WTC11 (cell line): ENCODE measurements at places on chromosomes 7 and 10.

DNA sequence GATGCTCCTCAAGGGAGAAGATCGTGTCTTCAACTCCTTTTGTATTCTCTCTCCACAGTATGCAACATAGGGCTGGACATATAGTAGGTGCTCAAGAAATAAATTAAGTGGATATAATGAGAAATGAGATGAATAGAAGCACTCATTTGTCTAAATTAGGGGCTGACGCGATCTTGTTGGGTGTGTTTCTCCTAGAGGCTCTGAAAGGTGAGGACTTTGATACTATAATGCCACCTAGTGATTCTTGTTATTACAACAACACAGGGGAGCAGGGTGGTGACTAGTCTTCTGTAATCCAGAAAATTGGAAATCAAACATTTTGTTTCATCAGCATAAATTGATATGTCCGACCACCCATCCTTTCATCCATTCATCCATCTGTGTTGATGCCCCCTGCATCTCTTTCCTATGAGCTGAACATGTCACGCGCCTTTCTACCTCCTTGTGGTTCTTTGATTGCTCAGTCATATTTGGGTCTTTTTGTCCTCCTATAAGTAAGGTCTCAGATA is 3.5 kb upstream of the CFAP58 start:
- no peak for DNase-seq

- DNase-seq: no peak
Observed at GRCh38 chr10:30048768-30049517, 10.4 kb downstream of the JCAD start.

DNA sequence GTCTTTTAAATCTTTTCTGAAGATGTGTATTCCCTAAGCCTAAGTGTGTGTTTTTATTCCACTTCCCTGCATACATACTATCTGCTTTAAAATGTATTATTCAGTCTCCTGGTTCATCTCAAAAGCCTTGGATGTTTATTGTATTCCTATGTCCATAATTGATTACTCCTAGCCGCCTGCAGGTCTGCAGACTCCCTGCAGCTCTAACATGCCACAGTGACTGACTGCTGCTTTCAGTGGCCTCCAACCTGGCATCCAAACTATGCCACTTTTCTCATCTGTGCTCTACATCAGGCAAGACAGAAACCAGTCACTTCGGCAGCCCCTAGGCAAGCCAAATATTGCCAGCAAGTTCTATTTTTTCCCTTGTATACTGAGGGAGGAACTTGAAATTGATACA is 81.7 kb downstream of the ABCA13 start:
- no peak for DNase-seq

DNA sequence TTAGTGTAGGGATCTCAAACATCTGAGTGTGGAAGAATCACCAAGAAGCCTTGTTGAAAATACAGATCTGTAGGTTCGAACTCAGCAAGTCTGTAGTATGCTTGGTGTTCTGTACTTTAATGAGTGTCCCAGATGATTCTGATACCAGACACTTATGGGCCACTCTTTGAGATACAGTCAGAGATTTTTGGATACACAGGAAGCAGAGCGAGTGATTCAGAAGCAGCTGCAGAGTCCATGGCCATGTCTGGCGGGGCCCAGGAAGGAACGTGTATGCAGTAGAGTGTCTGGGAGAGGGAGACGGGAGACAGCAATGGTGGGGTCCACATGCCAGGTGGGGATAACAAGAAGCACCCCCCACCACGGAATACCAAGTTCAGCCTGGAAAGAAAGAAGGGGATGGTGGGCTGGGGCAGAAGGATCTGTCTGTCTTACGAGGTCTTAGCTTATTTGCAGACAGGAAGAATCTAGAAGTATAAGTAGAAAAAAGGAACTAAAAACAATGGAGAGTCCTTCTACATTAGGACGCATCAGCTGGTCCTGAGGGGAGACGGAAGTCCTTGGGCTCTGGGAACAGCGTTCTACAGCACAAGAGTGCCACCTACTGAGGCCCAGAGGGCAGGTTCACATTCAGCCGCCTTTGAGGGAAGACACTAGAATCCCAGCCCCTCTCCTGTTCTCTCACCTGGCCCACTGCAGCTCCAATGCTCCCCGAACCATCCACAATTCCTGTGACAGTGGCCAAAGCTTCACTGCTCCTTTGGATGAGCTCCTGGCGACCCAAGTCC is 55.4 kb downstream of the SLC37A3 start:
- DNase-seq: peak; percentile 60

- DNase-seq: no peak
Observed at GRCh38 chr7:143285470-143285778, 666 bp downstream of the TMEM139 start.

DNA sequence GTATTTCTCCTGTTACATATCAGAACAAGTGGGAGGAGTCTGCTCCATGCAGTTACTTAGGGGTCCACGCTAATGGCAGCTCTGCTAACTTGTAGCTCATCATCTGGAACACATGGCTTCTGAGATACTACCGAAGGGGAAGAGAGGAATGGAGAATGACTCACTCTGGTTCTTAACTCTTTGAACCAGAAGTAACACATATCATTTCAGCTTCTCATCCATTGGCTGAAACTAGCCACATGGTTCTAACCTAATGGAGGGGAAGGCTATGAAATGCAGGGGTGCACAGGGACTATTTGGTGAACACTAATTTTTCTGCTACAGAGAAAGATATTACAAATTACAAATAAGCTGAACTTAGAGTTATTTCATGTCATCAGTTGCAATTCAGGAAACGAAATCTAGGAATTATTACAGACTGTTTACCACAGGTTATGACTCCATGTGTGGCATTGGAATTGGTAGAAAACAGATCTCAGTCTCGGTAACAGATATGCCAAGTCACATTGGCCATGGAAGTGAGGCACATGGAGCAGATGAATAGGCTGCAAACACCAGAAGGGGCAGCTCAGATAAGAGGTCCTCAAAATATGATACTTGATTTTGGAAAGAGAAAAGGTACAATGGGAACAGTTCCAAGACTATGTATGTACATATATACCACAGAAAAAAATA is 9.4 kb upstream of the KAT6B start:
- DNase-seq: no peak

DNA sequence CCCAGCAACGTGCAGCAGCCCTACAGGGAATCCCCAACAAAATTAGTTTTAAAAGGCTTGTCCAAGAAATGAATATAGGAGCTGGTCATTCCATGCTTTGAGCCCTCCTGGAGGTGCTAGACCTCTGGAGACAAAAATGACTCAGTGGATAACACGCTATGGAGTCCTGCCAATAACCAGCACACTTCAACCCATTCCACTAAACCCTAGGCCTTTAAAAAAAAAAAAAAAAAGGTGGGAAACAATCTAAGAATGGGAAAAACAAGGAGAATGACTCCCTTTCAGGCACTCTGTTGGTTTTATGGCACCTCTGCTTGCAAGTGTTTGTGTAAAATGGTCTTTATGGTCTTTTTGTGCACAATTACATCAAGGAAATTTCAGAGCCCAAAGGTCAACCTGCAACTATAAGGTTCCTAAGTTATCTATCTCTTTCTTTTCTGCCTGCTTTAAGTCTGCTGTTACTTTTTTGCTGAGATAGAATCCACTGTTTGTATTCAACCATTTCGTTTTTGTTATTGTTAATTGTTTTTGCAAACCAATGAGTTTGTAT is 21.3 kb downstream of the AVL9 start:
- DNase-seq: no peak

GRCh38 chr10:69952069-69952800 is 100.4 kb upstream of the MACROH2A2 start:
- peak; percentile 1 for DNase-seq

- no peak for DNase-seq
Observed at GRCh38 chr7:81754918-81755696, 14.7 kb downstream of the HGF start.

- DNase-seq: no peak
Observed at GRCh38 chr7:117004899-117005298, 51.6 kb downstream of the ST7 start.

GRCh38 chr7:50268223-50268622 is 36.3 kb upstream of the IKZF1 start:
- DNase-seq: no peak

- no peak for DNase-seq
Observed at GRCh38 chr10:76456197-76456596, 1024.8 kb downstream of the LRMDA start.

GRCh38 chr10:5556576-5556975 is 31.8 kb downstream of the CALML3 start:
- no peak for DNase-seq

- no peak for DNase-seq
Observed at GRCh38 chr7:101365956-101366355, 3.3 kb downstream of the COL26A1 start.

DNA sequence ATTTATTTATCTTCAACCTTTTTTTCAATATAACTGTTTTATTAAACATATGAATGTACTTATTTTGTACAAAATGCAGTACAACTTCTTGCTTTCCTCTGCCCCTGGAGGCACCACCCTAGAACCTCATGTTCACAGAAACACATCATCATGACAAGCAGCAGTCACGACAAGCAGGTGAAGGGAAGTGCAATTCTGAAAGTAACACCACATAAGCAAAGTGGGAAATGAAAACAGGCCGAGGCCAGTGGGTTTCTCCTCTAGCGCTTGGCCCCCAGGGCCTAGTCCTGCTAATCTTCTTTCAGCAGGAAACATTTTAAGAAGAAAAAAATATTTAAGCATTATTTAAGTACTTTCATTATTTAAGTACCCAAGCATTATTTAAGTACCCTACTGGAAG is 598.1 kb downstream of the SH2D4B start:
- no peak for DNase-seq

GRCh38 chr10:91434041-91434440 is 23.9 kb downstream of the HECTD2 start:
- no peak for DNase-seq

DNA sequence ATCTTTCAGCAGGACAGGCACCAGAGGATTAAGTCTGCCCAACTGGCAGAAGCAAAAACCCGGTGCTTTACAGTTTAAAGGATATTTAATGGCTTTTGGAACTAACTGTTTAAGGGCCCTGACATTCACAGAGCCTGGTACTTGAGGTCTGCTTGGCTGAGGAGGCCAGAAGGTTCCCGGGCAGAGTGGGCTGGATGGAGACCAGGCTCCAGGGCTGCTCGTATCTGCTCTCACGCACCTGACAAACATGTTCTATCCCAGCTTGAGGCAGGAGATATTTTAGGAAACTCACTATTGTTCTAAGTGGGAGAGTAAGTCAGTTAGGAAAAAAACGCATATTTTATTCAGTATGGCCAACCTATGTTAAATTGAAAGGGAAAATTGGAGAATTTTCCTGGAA is 143.5 kb downstream of the ZMYND11 start:
- no peak for DNase-seq

DNA sequence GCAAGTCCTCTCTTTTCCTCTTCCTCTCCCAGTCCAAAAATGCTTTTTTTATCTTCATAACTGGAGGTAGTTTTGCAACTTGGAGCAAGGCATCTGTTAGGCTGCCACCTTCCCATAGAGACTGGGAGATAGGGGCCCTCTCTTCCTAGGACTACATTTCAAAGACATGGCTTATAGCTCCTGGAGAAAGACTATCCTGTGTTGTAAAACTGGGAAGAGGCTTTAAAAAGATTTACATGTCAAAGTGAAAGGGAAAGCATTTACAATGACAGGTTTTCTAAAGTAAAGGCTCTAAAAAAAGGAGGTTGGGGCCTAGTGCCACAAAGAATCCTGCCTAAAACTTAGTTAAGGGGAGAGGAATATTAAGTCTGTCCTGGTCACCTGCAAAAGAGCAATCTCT is 82.2 kb upstream of the SEMA3E start:
- DNase-seq: no peak

- no peak for DNase-seq
Observed at GRCh38 chr7:107758667-107759066, 14.7 kb downstream of the CBLL1 start.

DNA sequence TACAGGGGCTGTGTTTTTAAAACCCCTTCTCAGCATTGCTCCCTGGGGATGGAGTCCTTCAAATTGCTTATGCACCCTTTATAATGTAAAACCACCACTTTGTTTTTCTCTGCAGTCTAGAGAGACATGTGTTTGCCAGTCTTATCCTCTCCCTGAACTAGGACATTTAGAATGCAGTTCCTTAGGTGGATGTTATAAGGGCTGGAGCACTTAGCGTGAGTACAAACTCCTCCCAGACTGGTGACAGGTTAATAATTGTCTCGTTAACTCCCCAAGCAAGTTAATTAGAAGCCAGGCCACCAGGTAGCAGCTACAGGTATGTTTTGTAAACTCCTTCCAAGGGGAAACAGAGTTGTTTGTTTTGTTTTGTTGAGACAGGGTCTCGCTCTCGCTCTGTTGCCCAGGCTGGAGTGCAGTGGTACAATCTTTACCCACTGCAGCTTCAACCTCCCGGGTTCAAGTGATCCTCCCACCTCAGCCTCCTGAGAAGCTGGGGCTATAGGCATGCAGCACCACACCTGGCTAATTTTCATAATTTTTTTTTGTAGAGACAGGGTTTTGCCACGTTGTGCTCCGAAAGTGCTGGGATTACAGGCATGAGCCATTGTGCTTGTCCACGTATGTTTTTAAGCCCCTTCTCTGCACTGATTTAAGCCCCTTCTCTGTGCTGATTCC is 100.2 kb downstream of the FAM107B start:
- DNase-seq: no peak

- DNase-seq: no peak
Observed at GRCh38 chr7:104758504-104758903, 255.5 kb upstream of the KMT2E start.

GRCh38 chr7:106337754-106338153 is 53.0 kb upstream of the NAMPT start:
- DNase-seq: no peak

- DNase-seq: no peak
Observed at GRCh38 chr7:154566877-154567276, 436.0 kb downstream of the PAXIP1 start.

- DNase-seq: no peak
Observed at GRCh38 chr7:130939321-130940095, 205.5 kb upstream of the KLF14 start.

GRCh38 chr7:155057076-155057475 is 13.0 kb upstream of the HTR5A start:
- no peak for DNase-seq

GRCh38 chr7:156017916-156018700 is 205.8 kb upstream of the SHH start:
- DNase-seq: no peak

- no peak for DNase-seq
Observed at GRCh38 chr7:83550100-83550499, 98.8 kb downstream of the SEMA3E start.

DNA sequence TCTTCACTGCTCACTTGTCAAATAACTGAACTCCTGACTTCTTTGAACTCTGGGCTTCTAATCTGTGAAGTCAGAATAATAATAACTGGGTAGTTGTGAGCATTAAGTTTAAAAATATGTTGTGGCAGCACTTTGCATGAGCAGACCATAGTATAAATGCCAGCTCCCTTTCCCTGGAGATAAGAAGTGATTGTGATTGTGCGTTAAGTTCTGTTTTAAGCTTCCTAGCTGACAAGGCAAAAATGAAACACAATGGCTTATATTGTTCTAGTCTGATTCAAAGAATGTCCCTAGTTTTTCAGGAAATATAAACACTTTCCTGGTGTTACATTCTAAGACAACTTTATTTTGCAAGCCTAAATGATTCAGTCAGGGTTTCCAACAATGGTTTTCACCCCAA is 61.8 kb downstream of the PTPRE start:
- DNase-seq: no peak

GRCh38 chr10:77849039-77849664 is 77.4 kb downstream of the DLG5 start:
- peak; percentile 32 for DNase-seq

GRCh38 chr7:118281196-118281595 is 56.7 kb downstream of the ANKRD7 start:
- DNase-seq: no peak

GRCh38 chr7:21580073-21580521 is 37.3 kb downstream of the DNAH11 start:
- DNase-seq: no peak
